ENCODE measurements at places on chromosomes 1 and 21.
A peak's percentile ranks its signal among the peaks of the same experiment; 100 is the strongest.

GRCh38 chr1:24114753-24115152 is 2.8 kb upstream of the MYOM3 start:
- no peak for DNase-seq

DNA sequence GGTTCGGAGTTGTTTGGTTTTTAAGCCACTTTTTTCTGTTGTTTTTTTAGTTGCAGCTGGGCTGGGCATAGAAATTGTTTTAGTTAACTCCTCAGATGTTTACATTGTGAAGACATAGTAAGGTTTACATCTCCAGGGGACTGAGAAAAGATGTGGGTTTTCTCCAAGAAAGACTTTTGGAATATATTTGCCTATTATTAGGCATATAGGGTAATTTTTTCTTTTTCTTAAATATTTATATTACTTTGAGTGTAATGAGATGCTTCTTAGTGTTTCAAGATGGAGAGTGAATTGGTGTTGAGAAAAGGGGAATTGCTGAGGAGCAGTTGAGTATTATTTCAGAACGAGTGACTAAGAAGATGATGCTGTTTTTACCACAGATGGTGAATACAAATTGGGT is 26.6 kb upstream of the PIGK start:
- DNase-seq = no peak

DNA sequence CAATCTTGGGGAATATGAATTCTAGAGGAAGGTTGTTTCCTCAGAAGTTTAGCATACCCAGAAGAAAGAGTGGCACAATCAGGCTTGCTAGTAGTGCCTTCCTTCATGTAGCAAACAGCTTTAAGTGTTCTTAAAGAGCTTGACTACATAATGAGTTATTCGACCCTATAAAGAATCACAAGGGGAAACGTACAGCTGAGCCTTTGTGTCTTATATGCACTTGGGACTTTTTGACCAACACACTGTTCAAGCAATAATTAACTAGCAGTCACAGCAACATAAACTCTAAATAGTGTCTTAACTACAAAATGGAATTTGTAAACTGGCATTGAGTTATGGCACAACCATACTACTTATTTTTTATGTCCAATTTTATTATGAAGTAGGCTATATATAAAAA is 86.1 kb downstream of the TTLL7 start:
- no peak for DNase-seq

GRCh38 chr1:36440646-36441045 is 9.6 kb downstream of the OSCP1 start:
- no peak for DNase-seq

- no peak for DNase-seq
Measured at GRCh38 chr1:33334081-33334552, 13.2 kb upstream of the A3GALT2 start.

- no peak for DNase-seq
Measured at GRCh38 chr1:187645651-187646050, 816.9 kb downstream of the PLA2G4A start.

- no peak for DNase-seq
Measured at GRCh38 chr1:193676996-193677549, 490.7 kb upstream of the B3GALT2 start.

- peak; percentile 75 for DNase-seq
Measured at GRCh38 chr1:107867422-107867821, 97.6 kb downstream of the VAV3 start.

DNA sequence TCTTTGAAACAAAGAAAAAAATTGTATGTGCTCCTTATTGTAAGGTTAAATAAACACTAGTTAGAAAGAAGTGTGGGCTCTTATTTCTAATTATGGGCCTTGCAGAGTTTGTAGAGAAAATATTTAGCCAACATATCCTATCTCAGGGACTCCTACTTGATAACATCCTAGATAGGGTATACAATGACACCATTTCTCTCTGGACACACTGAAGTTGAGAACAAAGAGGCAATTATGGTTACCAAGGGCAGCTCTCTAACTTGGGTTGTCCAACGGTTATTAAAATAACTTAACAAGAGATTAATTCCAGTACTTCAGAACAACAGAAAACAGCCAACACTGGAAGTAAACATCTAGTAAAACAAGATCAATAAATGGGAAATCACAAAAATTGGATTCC is 69.0 kb upstream of the ZC3H11B start:
- DNase-seq = no peak

DNA sequence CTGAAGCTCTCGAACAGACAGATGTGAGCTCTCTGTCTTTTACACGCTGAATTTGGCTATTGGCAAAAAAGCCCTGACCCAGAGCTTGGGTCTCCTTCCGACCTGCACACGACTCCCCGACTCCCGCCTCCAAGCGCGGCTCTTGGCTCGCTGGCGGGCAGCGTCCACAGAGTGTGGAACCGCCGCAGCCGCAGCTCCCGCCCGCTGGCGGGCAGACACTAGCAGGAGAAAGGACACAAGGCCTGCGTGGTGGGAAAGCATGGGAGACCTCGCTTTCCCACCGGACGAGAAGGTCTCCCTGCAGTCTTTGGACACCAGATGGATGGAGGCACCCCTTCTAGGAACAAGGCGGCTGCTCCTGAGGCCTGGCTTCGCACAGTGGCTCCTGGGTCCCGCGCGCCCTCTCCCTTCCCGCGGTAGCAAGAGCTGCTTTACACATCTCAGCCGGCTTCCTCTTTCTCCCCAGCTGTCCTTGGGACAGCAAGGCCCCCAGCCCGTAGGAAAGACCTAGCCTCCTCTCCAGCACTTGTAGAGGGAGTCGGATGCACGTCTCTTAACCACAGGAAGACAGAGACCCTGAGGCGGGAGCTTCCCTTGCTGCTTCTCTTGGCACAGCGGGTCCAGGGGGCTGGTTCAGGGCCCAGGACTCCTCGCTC is 92.1 kb downstream of the PRKAB2 start:
- no peak for DNase-seq

GRCh38 chr1:199243423-199244061 is 604.7 kb downstream of the PTPRC start:
- peak; percentile 48 for DNase-seq

Measured in iPS DF 6.9 (cell line).